Esophagus squamous epithelium (tissue), 5 donors: ENCODE measurements at places on chromosomes 6 and 20.

DNA sequence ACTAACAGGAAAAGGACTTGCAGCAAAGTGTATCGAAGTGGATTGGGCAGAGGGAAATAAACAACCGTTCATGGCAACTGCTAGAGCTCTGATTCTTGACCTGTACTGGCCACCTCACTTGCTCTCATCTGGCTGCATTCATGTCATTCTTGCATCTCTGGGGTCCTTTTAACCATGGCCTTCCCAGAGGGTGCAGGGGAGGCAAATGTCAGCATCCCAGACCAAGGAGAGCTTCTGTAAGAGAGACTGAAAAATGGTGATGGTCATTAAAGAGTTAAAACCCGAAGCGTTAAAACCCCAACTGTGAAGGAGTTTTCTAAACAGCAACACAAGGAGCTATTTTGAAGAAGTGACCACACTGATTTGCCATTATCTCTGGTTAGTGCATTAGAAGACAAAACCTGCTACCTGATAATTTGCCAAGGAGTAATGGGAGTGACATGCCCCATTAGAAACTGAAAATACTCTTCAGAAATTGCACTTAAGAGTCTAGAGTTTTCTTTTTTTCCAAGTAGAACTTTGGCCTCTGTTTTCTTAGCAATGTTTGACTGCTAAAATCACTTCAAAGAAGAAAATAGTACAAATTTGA is 62.4 kb downstream of the APCDD1L start:
- DNase-seq: no peak

DNA sequence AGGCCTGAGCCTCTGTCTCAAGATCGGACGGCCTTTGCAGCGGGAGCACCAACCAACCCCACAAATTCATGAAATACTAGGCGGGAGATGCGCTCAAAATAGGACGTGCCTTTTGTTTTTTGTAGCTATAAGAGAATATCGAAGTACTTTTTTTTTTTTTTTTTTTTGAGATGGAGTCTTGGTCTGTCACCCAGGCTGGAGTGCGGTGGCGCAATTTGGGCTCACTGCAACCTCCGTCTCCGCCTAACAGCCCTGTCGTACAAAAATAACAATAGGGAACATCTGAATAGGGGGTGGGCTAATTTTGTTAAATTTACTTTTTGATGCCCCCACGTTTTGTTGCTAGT is 5.9 kb upstream of the TUBB2A start:
- no peak for DNase-seq

GRCh38 chr6:132063204-132063603 is 112.0 kb upstream of the CCN2 start:
- no peak for DNase-seq

DNA sequence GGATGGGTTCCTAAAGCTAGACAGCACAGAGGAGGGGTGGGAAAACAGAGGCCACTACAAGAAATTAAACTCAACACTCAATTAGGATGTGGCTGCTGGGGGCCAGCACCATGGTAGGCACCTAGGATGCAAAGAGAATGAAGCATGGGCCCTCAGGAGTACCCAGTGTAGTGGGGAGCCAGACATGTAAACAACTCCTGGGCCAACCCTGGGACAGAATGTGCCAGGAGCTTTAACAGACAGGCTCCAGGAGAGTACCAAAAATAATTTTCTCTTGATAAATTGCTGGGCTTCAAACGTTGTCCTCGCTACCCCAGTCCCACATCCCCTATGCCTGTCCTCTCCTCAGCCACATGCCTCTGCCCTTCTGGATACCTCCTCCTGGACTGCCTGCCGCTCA is 1.7 kb downstream of the TMEM151B start:
- DNase-seq: no peak

- DNase-seq: no peak
These were observed 38.7 kb downstream of the NCOA7 start for GRCh38 chr6:125829433-125829832.

DNA sequence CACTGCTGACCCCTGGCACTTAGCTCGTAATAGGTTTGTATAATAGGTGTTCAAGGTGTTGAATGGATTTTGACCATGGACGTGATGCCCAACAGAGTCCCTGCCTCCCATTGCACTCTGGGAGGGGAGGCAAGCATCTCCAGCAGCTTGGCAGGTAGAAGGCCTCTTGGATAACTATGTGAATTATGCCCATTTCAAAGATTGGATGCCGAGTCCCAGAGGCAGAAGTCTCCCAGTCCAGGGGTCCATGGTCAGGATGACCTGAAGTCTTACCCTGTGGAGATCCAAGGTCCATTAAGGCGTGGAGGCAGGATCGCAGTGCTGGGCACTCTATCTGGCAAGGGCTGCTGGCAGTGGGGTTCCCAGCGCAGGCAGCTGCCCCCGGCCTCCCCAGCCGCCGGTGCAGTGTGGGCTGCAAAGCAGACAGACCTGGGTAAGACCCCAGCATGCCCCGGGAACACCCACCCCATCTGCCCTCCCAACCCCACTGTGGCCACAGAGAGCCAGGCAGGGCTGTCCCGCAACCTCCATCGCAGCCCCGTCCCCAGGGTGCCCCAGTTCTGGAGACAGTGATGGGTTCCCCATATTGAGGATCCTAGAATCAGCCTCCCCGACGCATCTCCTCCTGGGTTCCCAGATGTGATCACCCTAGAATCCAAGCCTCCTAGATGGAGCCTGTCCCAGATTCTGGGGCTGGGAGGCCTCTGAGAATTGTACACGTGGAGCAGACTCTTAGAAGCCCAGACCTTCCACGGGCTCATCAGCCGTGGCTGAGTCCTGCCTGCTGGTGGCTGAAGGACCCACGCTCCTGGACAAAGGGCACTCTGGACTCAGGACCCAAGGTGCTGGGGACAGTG is 44.6 kb downstream of the APCDD1L start:
- no peak for DNase-seq

- no peak for DNase-seq
These were observed 671 bp downstream of the TAPBP start for GRCh38 chr6:33313105-33313708.

GRCh38 chr6:106014955-106015354 is 71.2 kb upstream of the PRDM1 start:
- no peak for DNase-seq

- DNase-seq: no peak
These were observed 295.3 kb downstream of the PRL start for GRCh38 chr6:22001396-22002027.

- no peak for DNase-seq
These were observed 2.0 kb downstream of the FOXC1 start for GRCh38 chr6:1611572-1612298.

DNA sequence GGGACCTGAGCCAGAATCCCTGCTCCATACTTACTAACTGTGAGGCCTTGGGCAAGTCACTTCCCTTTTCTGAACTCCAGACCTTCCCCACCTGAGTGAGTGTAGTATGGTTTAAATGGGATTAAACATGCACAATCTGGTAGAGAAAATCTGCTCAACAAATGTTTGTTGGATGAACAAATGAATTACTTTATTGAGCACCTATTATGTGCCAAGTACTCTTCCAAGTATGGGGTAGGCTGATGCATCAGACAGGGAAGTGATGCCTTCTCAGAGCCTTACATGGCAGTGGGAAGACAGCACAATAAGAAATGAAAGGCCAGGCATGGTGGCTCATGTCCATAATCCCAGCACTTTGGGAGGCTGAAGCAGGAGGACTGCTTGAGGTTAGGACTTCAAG is 15.0 kb upstream of the LBP start:
- DNase-seq: no peak

GRCh38 chr20:32647606-32648005 is 26.1 kb downstream of the C20orf203 start:
- DNase-seq: no peak

DNA sequence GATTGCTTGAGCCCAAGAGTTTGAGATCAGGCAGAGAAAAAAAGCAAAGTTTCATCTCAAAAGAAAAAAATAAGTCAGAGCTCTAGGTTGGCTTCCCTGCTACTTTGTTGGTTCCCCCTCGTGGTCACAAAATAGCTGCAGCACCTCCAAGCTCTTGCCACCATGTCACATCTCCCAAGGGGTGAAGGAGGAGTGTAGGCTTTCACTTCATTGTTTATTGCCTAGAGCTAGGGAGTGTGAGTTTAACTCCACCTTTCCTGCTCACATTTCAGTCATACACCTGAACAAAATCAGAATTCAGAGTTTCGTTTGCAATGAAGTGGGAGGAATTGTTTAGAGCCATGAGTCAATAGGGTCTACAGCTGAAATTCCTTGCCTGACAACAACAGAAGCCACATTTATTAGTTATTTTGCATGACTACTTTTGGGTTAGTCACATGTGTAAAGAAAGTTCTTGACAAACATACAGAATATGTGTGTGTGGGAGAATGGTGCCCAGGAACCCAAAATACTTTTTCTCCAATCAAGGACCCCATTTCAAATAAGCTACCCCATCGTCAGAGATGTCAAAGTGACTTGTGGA is 56.2 kb upstream of the UFL1 start:
- no peak for DNase-seq

DNA sequence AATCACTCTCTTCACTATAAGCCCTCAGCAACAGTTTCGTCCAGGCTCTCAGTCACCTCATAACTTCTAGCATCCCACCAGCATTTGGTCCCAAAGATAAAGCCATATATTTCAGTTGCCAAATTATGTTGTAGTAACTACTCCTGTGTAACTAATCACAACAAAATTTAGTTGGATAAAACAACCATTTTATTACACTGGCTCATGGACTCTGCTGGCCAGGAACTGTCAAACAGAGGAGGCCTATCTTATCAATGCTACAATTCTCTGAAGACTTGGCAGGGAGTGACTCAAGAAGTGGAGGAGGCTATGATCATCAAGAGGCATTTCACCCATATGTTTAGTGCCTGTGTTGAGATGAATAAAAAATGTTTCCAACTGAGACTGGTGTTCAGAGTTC is 1082.3 kb upstream of the GJE1 start:
- DNase-seq: no peak

- no peak for DNase-seq
These were observed 64.1 kb downstream of the FAM50B start for GRCh38 chr6:3913077-3913957.

DNA sequence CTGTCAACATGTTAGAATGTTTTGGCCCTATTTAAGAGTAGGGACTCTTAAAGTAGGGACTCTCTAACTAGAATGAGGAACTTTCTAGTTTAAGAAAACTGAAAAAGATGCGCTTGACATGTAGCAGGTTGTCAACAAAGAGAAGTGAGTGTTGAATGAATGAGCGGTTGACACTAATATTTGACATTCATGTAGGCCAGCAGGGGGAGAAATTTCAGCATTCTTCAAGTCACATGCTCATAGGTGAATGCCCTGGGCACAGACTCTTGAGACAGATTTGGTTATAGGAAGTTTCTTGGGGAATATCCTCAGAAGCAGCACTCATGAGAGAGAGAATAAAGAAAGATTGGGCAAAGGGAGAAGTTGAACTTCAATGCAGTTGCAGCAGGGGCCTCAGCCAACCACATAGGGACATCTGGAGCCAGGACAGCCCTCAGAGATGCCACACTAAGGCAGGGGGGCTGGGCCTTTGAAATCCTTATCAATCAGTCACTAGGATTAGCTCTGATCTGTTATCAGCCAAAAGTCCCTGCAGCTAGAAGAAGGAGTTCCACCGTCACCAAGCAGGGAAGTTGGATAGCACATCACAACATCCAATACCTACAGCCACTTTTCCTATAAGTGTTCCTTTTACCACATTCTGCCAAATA is 145.1 kb upstream of the FKBP1C start:
- no peak for DNase-seq

- no peak for DNase-seq
These were observed 23.6 kb upstream of the ANKRD60 start for GRCh38 chr20:58251979-58252591.

- no peak for DNase-seq
These were observed 42.1 kb downstream of the CYB5R4 start for GRCh38 chr6:83901624-83902023.

- no peak for DNase-seq
These were observed 67.0 kb upstream of the PDE7B start for GRCh38 chr6:135784507-135784906.

GRCh38 chr20:63711085-63711645 is 3.3 kb downstream of the ZGPAT start:
- DNase-seq: no peak

- DNase-seq: no peak
These were observed 395.3 kb downstream of the MAFB start for GRCh38 chr20:40293740-40294139.

DNA sequence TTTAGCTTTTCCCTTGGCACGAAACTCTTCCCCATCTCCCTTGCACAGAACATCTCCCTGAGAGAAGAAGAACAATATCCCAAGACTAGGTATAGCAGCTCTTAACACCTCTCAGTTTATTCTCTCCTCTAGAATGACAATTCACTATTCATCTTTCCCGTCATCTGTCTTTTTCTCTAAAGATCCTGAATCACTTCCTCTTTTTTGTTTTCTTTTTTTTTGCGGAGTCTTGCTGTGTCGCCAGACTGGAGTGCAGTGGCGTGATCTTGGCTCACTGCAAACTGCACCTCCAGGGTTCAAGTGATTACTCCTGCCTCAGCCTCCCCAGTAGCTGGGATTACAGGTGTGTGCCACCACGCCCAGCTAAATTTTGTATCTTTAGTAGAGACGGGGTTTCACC is 574.4 kb upstream of the MAP3K7 start:
- no peak for DNase-seq

GRCh38 chr20:25057234-25058050 is 497 bp downstream of the ACSS1 start:
- DNase-seq: no peak

- DNase-seq: no peak
These were observed 15.4 kb downstream of the COL20A1 start for GRCh38 chr20:63308218-63308911.

- no peak for DNase-seq
These were observed 197.8 kb downstream of the HAO1 start for GRCh38 chr20:7742479-7742878.

- no peak for DNase-seq
These were observed 144.0 kb downstream of the PRL start for GRCh38 chr6:22152841-22153240.

- no peak for DNase-seq
These were observed 148.3 kb downstream of the HACE1 start for GRCh38 chr6:104711371-104711770.

DNA sequence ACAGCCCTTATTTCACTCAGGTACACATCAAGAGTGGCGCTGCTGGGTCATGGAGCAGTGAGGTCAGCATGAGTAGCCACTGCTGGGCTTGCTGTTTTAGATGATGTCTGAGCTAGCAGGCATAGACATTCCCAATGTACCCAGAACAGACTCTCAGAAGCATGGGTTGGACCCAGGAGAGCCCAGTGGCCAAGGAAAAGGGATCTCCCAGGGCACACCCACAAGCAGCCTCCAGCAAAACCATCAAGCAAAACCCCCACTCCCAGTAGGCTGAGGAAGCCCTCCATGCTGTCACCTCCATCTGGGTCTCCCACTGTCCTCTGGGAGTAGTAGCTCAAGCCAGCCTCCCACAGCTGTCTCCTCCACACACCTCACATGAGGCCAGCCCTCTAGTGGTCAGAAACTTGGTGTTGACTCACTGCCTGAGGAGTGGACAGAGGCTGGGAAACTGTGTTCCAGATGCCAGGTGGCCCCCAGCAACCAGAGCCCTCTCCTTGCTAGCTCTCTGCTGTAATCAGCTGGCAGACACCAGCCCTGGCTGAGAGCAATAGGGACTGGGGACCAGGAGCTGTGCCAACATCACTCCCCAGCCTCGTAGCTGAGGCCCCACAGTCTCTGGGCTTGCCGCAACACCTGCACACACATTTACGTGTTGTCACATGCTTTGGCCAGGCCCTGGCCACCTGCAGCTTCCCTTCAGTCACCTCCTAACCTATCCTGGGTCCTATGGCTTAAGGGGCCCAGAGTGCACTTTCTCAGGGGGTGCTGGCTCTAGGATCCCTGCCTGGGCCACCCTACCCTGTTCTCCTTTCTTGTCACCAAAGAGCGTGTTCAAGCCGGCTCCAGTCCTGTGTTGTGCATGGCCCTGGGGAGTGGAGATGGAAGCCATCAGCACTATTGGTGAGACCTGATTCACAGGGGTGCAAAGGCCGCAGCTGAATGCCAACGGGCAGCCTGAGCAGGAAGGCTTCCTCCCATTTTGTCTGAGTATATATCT is 1.9 kb upstream of the AP5S1 start:
- DNase-seq: no peak
